Activated naive CD8-positive, alpha-beta T cell treated with anti-CD3 and anti-CD28 coated beads, Interleukin-2, amount 50 U/mL, for 16 hours (primary cell): ENCODE measurements at places on chromosomes 11 and 22.

DNA sequence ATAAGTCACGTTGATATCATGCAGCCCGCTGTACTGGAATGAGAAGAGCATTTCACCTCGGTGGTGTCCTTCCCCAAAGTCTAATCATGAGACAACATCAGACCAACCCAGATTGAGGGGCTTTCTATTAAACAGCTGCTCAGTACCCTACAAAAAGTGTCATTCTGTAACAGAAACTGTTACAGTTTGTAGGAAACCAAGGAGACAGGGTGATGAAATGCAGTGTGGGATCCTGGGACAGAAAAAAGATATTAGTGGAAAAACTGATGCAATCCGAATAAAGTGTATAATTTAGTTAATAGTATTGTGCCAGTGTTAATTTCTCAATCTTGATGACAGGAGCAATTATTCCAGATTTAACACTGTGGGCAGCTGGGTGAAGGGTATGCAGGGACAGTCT, 128.0 kb downstream of the MICAL2 start:
- DNase-seq: no peak

DNA sequence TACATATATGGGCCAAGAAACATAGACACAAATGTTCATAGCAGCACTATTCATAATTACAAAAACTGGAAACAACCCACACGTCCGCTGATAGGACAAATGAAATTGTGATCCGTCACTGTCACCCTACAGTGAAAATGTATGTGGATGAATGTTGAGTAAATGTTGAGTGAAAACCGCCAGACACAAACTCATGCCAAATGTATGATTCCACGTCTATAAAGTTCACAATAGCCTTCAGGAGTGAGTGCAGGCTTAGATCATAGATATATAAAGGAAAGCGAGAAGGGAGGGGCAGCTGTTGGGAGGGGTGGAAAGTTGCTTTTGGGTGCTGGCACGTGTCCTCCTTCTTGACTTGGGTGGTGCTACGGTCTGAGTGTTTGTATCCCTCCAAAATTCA, 33.6 kb downstream of the DBX1 start:
- no peak for DNase-seq

DNA sequence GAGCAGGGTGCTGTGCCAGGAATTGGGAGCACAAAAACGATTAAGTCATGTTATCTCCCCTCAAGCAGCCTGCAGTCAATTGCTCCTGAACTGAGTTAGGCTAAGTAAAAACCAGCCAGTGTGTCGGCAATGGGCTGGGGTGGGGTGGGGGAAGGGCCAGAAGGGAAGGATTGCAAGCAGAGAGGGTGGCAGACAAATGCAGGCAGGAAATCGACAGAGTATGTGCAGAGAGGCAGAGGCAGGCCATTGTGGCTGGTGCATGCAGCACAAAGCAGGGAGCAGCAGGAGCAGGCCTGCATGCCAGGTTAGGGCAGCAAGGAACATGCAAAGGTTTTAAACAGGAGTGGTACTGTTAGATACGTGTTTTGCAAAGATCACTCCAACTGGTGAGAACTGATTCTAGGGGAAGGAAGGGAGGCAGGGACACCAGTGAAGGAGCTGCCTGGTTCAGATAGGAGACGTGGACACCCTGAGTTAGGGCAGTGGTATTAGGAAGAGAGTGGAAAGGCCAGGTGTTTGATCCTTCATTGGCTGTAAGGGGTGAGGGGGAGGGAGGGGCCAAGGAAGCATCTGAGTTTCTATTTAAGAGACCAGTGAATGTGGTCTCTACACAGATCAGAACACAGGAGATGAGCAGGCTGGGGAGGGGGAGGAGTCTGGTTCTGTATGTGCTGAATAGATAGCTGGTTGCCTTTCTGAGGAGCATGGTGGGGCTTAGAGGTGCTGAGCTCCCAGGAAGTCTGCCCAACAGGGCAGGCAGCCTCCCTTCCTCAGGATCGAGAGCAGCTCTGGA, 70.8 kb upstream of the PHOX2A start:
- DNase-seq: no peak

- no peak for DNase-seq
Observed at GRCh38 chr22:44032126-44032730, 8.1 kb downstream of the PARVB start.

GRCh38 chr11:77467233-77467632, 6.7 kb downstream of the PAK1 start:
- no peak for DNase-seq

DNA sequence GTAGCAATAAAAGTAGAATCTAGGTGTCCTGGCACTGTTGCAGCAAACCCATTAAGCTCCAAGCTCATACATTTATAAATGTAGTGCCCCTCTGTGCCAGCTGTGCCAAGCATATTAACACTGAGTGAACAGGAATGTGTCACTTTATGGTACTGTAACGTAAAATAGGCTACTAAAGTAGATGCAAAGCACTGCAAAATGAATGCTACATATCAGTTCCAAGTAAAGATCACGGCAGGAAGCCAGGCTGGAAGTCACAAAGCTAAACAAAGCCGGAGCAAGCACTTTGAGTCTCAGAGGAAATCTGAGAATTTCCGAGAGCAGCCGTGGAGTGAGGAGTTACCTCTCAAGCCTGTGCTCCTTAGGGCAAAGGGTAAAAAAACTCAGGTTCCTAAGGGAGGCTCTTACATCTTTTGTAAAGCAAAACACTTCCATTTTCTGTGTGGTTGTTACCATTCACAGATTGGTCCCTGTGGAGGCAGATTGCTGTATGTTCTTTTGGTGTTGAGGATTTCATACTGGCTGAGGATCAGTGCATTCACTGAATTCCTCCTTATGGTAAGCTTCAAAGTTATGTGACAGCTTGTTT, 85.7 kb downstream of the WNT11 start:
- DNase-seq: no peak

DNA sequence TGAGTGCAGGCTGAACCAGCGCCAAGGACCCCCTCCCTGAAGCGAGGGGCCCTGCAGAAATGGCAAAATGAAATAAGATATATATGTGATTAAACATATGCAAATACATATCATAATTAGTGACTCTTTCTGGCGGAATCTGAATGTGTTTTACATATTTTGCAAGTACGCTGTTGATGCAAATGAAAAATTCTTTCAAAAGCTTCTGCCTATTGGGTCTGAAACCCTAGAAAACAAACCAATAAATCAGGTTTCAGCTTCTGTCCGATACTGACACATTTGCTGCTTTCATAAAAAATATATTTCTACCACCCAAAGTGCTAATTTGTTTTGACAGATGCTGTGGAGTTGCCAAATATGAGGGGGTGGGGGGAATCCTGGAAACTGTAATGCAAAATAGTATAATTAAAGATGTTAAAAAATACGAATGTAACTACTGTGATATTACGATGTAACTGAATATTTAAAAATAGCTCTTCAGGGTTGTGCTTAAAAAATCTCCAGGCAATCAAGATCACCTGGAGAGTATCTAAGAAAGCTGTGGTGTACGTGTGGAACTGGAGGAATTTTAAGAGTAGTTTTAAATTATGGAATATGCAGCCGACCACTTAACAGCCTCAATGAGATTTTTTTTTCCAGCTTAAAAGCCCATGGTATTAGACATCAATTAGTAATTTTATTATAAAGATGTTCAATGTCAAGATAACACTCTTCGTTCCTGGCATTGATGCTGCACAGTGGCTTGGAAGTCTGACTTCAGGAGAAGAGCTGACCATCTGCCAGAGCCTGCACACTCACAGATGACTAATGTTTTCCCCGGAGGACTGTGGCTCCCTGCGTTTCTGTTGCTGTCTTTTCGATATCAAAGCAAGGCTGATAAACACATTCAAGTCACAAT, 122.2 kb upstream of the RCN1 start:
- no peak for DNase-seq

DNA sequence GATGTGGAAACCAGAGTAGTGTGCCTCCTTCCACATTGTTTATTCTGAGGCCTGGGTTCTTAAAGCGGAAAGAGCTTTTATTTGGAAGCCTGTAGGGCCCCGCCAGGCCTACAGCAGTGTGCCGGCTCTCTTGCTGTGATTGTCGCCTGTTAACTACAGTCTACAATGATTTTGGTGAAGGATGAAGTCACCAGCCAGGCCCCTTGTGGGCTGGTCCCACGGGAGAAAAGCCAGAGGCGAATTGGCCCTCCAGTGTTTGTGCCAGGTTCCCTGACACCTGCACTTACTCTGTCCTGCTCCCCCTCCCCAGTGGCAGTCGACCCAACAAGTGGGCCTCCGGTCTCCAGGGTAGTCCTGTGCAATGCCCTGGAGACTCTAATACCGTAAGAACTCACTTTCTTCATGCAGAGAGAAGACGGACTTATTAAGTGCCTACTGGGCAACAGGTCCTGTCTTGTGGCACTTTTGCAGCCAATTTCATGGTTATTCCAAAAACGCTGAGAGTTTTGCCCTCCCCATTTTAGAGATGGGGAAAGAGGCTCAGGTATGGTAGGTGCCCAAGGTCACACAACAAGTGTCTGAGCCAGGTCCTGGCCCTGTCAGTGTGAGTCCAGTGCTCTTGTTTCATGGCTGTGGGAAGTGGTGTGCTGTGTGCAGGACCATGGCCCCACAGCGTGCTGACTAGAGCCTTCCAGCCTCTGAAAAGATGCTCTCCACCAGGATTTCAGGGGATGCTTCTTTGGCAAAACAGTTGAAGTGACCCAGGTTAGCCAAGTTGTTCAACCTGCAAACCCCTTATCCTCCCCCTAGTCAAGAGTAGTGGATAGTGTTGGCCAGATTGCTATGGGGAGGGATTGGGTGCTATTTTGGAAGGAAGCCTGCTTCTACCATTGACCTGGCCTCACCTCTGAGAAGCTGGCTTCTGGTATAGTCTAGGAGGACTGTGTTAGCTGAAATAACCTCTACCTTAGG, 1.4 kb downstream of the MICAL2 start:
- DNase-seq: no peak

DNA sequence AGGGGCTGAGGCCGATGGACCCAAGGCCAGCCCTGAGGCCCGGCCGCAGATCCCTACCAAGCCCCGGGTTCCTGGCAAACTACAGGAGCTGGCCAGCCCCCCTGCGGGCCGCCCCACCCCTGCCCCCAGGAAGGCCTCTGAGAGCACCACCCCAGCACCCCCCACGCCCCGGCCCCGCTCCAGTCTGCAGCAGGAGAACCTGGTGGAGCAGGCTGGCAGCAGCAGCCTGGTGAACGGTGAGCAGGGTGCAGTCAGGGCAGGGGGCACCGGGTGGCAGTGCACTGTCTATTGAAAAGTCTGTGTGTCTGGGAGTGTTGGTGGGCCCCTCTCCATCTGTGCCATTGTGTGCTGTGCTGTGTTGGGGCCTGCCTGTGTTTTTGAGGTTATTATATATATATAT, 16.1 kb downstream of the MICALL1 start:
- DNase-seq: no peak

- DNase-seq: no peak
Observed at GRCh38 chr11:133926466-133927246, 30.1 kb downstream of the IGSF9B start.

DNA sequence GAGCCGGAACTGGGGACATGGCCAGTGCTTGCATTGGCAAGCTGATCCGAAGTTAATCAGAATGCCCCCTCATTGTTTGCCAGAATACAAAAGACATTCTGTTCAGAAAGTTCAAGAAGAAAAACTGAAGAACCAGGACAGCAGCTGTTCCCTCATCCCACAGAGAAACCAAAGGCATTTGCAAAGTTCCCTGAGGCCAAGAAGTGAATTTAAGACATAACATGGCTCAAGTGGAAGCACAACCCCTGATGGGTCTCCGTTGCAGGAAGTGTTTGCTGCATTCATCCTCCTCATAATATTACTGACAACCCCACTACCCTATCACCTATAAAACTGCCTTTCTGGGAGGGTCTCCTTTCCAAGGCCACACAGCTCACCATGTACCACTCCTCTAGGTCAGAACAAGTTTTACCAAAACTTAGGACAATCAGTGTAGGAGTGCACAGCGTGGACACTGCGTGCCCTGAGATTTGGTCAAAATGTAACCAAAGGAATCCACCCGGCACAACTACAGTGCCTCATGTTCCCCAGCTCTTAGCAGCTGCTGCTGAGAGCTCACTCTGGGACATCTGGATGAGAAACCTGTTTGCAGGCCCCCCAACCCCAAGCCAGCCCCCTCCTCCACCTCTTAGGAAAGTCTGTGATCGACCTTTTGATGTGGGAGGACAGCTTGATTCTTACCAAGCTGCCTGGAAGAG, 101.6 kb upstream of the AKIP1 start:
- no peak for DNase-seq

DNA sequence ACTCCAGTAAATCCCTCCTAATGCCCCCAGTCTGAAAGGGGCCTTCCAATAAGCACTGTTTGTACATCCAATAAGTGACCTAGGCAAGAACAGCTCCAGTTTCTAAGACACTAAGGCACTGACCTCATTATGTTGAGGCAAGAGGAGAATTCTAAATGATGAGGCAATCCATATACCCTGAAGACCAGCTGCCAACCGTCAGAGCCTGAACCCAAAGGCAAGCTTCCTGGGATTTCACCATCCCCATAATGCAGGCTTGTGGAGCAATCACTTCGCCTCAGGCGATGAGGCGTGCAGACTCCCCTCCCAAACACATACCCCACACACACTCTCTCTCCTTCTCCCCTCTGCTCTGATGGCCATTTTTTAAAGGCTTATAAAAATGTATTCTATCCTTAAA, 49.5 kb downstream of the LGR4 start:
- no peak for DNase-seq

- DNase-seq: no peak
Observed at GRCh38 chr11:132780046-132780445, 752.3 kb downstream of the OPCML start.

DNA sequence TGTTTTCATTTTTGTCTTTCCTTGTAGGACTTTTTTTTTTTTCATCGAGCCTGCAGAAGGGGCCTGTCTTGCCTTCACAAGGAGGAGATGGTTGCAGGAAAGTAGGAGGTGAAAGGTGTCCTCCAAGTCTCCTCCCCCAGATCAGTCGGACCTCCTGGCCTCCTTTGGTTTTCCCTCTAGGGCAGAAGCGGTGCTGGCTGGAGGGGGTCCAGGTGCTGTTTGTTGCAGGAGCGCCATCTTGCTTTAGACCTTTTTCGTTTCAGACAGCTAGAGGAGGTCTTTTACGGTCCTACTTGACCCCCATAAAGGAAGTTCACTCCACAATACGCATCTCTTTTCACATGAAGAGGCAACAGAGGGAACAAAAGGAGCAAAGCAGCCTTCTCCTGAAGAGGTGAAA, 66.0 kb downstream of the ZBTB16 start:
- no peak for DNase-seq

DNA sequence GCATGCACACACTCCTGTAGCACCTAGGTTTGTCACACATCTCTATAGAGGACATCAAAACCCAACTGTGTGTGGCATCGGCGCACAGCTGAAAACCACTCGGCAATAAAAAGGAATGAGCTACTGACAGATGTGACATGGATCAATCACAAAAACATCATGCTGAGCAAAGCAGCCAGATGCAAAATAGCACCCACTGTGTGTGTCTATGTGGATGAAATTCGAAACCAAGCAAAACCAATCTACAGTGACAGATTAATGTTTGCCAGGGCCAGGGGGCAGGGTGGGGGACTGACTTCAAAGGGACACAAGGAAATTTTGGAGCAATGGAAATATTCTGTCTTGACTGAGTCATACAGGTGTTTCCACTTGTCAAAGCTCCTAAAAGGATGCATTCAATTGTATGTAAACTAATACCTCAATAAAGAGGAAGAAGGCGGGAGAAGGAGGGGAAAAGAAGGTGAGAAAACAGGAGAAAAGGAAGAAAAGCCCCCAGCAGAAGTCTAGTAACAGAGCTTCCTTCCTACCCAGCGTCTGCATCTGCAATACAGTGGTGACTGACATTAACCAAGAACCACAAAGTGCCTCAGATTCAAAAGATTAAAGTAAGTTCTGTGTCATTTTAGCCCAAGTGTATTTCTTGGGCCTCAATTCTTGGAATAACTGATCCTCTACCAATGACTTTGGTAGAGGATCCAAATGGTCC, 49.8 kb downstream of the PACSIN2 start:
- peak; percentile 14 for DNase-seq
